NCI-H774 (cell line): ENCODE measurements at places on chromosomes 7 and 10.
A peak's percentile ranks its signal among the peaks of the same experiment; 100 is the strongest.

DNA sequence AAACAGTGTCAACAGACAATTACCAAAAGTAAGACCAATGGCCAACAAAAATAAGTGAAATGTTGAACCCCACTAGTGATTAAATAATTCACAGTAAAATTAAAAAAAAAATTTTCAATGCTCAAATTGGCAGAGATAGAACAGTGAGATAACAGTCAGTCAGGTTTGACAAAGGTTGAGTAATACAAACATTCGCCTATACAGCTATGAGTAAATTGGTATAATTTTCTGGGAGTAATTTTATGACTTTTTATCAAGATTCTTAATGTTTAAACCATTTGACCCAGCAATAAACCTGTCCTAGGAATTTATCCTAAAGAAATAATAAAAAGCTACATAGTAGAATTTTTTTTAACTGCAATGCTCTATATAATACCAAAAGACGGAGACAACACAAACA is 64.9 kb upstream of the SHH start:
- DNase-seq = no peak

DNA sequence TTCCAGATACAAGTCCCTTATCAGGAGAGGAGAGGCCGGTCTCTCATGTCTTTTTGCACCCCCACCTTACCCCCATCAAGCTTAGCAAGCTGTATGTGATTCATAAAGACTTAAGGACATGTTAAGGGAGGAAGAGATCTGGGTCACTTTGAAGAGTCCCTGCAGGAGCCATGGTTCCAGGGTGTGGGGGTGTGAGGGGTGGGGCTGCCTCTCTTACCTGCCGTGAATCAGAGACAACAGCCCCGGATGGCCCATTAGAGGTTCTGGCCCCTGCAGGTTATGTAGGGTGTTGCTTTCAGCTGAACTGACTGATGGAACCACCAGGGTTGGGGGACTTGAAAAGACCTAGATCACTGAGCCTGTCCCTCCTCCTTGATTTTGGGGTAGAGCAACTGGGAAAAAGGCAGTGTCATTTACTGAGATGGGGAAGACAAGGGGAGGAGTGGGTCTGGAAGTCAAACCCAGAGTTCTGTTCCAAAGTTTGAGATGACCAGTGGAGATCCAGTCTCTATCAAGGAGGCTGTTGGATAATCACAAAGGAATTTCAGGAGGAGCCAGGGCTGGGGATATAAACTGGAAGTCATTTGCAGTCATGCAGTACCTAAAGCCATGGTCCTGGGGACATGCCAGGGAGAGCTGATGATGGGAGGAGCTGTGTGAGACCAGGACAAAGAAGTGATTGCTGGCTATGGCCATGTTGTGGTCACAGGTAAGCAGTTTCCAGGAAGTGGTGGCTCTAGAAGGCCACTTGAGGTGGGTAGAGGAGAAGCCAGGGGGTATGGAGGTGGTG is 23.1 kb downstream of the ADAMTS14 start:
- DNase-seq = no peak

DNA sequence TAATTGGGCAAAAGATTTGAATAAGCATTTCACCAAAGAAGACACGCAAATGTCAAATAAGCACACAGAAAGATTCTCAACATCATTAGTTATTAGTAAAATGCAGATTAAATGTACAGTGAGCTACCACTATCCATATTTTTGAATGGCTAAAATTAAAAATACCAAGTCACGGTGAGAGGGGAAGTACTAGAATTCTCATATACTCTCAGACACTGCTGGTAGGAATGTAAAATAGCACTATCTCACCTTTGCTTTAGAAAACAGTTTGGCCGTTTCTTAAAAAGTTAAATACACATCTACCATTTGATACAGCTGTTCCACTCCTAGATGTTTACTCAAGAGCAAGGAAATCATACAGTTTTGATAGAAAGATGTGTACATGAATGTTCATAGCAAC is 115.8 kb upstream of the CELF2 start:
- no peak for DNase-seq

- DNase-seq = no peak
Measured at GRCh38 chr7:34544621-34545020, 113.4 kb upstream of the NPSR1 start.

- DNase-seq = no peak
Measured at GRCh38 chr10:110859206-110859972, 12.3 kb upstream of the PDCD4 start.

DNA sequence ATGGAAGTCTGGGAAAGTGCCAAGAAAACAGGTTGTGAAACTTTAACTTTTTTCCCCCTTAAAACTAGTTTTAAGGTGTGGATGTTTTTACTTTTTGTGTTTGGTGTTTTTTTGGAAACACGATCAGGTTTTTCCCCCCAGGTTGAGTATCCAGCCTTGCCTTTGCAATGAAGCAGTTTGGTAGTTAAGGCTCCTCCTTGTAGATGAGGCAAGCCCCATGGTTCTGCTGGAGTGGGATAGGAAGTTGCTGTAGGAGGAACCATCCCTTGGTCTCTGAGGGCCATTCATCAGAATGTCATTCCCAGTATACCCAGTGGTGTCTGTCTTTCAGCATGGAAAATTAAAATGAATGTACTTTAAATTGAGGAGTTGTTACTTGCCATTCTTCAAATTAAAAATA is 2.7 kb downstream of the CUL1 start:
- no peak for DNase-seq

DNA sequence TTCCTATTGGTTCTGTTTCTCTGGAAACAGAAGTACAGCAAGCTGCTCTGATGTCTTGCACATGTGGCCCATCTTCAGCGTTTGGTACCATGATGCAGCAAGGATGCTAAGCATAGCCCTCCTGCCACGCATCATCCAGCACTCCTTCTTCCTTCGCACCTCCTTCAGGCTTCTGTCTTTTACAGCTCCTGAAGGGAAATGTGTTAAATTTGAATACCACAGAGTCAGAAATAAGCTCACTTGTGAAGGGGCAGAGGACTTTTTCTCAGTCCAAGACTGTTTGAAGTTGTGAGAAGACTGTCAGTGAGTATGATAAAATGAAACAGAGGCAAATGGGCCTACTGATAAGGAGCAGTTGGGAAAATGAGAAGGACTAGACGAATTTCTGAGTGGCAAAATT is 20.7 kb downstream of the TSPAN13 start:
- DNase-seq = no peak

- no peak for DNase-seq
Measured at GRCh38 chr10:103197174-103197573, 4.1 kb upstream of the NT5C2 start.

DNA sequence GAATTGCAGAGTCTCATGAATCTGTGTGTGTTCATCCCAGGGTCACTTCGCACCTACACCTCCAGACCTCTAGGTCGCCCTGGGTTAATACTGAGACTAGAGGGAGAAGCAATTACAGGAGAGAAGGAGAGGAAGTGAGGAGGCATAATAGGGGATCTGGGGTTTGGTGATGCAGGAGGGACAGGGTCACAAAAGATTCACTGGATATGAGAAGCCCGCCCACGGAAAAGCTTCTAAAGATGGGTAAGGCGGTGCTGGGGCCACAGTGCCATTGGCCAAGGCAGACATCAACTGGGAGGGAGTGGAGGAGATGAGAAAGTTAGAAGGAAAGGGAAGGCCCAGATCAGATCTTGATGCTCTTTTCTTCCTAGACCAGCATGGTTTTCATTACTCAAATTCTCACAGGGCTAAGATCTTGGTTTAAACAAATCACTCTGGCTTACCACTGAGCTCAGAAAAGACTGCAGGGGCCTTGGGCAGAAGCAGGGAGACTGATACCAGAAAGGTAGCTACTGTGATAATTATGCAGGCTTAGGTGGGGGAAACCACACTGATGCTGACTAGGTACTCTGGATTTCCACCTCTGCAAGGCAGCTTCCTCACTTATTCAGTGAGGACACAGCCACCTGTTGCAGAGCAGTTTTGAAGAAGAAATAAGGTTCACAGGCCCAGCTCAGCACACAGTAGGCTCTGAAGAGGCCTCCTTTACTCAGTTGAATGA is 17.4 kb upstream of the ZNF273 start:
- no peak for DNase-seq

DNA sequence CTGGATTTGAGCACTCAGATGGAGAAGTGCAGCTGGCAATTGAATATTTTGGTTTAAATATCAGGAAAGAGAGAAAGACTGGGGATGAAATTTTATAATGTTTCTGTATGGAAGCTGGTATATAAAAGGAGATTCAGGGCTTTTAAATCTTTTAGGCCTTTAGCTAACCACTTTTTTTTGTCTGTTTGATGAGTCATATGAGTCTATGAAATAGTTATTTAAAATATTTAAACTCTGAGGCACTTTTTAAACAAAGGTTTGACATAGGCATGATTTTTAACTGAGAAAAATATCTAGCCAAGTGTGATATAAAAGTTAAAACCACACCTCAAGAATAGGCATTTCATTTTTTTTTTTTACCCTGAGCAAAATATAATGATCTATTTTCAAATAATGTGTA is 944.3 kb downstream of the GATA3 start:
- DNase-seq = no peak

DNA sequence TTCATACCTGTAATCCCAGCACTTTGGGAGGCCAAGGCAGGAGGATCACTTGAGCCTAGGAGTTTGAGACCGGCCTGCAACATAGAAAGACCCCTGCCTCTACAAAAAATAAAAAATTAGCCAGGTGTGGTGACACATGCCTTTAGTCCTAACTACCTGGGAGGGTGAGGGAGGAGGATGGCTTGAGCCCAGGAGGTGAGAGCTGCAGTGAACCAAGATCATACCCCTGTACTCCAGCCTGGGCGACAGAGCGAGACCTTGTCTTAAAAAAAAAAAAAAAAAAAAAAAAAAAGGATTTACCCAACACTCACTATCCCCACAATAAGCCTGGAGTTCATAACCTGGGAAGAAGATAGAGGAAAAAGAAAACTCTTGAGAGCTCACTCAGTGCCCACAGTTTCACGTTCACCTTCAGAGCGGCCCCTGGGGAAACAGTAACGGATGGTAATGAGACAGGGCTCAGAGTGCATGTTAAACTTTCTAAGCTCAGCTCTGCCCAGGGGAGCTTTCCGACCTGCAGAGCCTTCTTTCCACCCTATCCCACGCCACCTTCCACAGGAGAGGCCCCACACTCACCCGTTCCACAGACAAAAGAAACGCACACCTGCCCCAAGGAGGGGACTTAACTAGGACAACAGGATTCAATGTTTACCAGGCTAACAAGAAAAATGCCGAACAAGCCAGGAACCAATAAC is 259.8 kb upstream of the KLF14 start:
- no peak for DNase-seq

- DNase-seq = peak; percentile 23
Measured at GRCh38 chr7:98418636-98419315, 17.9 kb upstream of the BAIAP2L1 start.

DNA sequence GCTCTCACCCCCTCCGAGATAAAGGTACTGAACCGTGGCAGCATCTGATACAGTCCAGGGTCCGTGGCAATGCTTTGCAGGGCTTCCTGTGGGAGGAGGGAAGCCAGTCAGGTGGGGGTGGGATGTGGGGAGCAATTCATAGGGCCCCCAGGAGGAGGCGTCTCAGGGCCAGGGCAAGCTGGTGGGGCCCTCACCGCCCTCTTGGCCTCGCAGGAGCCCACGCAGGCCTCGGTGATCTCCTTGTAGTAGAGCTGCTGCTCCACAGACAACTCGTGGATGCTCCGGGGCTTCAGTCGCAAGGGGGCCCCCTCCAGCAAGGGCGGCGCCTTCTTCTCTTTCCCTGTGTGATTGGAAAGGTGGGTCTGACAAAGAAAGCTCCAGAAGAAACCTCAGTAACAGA is 7.2 kb downstream of the TAF6 start:
- DNase-seq = no peak

DNA sequence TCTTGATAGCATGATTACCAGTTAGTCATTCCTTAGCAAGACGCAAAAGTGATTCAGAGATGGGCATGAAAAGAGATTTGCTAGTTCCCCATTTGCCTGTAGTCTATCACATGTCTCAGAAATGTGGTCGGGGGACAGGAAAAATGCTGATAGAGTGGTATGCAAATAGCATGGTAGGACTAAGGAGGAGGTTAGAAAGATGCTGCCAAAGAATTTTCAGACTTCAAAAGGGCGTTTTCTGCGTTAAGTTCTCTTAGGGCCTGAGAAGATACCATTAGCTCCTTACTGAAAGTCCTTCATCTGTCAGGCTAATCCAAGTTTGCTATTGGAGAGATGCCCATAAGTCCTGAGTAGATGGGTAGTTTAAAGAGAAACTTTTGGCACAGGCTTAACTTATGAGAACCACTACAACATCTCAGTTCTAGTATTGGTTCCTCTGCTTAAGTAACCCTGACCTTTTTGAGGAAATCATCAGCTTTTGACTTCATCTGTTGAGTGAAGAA is 2.7 kb downstream of the CALD1 start:
- DNase-seq = no peak

- no peak for DNase-seq
Measured at GRCh38 chr10:110641256-110641655, 2.9 kb upstream of the RBM20 start.

- DNase-seq = no peak
Measured at GRCh38 chr7:151088856-151089699, 2.8 kb downstream of the AGAP3 start.

DNA sequence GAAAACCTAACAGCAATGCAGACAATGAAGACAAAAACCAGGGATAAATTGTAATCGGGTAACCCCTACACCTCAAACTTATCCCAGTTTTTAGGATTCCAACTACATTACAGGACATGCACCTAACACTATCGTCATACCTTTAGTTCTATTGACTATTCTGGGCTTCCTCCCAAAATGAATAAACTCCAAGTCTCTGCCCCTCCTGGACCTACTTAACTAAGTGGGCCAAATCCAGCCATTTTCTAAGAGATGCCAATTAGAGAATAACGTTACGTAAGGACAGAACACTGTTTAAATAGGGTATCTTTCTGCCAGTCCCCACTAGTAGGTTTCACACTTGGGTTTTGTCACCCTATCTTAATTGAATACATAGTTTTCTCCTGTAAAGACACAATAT is 253.1 kb upstream of the MKLN1 start:
- DNase-seq = no peak

GRCh38 chr7:24858108-24858977 is 101.1 kb upstream of the GSDME start:
- no peak for DNase-seq

DNA sequence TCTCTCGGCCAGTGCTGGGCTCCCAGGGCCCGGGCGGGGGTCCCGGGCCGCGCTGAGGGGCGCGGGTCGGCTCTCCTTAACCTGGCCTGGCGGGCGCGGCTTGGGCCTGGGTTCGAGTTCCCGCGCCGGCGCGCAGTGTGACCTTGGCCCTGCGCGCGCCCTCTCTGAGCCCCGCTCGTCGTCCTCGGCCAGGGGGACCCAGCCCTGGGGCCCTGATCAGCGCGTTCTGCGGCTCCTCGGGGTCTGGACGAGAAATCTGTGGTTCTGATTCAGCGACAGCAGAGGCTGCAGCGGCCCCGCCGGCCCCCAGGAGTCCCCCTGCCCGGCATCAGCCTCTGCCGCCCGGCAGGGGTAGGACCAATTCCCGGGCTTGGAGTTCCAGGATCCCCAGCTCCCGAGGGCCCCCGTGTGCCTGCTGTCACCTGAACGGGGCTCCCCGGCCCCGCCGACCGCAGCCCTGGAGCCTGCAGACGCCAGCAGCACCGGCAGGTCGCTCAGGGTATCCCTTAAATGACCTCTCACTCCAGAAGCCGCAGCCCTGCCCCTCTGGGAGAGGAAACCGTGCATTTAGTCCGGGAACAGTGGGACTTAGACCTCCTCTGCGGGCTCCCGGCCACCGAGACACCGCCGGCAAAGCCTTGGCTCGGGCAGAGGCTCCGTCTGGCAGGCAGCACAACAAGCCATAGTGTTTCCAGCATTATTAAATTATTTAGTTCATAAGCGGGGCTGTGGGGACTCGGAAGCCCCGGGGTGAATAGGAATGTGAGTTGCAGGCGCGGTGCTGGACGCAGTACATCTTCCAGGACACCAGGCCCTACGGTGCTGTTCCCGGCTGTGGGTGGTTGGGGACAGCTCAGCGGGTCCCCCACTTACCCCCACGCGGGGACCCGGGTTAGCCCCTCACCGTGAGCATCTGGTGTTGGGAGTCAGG is 572 bp downstream of the CHST12 start:
- DNase-seq = no peak
